ENCODE measurements at places on chromosomes 4 and X.
A peak's percentile ranks its signal among the peaks of the same experiment; 100 is the strongest.

GRCh38 chr4:127370604-127371003 lies 262.2 kb upstream of the INTU start:
- no peak for DNase-seq

DNA sequence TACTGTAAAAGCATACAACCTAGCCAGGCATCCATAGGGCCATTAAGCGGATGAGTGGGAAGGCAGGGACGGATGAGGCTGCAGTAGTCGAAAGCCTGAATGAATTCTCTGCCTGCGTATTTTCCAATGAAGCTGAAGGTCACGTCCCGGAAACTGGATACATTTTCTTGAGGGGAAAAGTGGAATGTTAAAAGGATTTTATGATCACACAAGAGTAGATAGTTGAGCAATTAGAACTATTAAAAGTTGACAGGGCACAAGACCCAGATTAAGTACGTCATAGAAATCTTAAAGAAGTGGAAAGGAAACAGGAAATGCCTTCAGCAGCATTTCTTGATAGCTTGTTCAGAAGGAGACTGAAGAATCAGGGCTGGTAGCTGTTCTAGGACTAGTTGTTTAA lies 98.3 kb upstream of the CXXC4 start:
- DNase-seq, result no peak

DNA sequence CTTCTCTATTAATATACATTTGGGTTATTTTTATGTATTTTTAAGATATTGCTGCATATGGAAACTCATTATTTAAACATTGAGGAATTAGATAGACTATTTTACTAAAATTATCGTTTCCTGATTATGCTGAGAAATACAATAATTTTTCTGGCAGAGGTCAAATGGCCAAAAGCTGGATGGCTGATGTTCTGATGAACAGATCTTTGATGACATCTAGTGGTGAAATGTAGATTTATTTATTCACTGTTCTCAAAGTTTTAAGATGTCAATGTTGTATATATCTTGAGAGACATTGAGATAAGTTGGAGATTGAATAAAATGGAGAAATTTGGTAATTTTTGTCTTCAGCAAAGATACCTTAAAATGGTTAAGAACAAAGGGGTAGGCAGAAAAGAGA lies 96.2 kb downstream of the UGT8 start:
- DNase-seq, result peak; percentile 18

GRCh38 chr4:125773931-125774330 lies 459.2 kb downstream of the FAT4 start:
- no peak for DNase-seq

DNA sequence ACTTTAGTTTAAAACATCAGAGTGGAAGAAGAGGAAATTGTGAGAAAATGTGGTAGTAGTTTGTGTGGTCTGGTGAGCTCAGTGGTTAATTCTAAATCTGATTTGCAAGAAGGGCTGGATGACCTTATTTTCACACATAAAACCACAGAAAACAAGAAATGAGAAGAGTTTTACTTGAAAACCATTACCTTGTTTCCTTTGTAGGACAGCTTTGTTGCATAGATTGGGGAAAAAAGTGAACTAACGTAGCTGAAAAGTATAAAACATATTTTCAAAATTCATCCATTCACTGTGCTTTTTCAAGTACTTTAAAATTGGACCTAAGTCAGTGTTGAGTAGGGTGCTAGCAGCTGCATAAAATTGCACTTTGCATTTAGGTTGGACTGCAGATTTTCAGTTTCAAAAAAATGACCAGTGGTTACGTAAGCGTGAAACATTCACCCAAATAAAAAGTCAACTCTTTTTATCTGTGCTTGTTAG lies 211.3 kb downstream of the ARHGAP10 start:
- DNase-seq, result no peak

All from smooth muscle cell of the brain vasculature (primary cell).